Retinal pigment epithelial cell (primary cell): ENCODE measurements at places on chromosomes 12 and 14.

DNA sequence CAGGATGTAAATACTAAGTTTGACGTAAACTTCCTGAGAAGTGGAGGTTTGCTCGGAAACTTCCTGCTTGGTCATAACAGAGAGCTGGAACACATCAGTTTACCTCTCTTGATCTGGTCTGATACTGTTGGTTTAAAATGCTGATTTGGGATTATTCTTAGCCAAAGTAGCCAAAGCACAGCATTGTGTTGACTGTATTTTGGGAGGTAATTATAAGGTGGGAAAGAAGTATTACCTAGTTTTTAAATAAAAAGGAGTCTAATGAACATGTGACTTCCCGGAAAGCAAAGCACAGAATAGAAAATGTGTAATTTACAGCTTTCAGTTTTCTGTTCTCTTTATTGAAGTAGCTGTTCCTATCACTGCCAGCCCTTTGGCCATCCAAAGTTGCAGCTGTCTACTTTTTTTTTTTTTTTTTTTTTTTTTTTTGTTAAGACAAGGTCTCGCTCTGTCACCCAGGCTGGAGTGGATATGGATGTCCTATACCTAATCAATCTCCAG, 52.2 kb upstream of the SRP54 start:
- DNase-seq = no peak

GRCh38 chr12:94997061-94997460, 6.4 kb downstream of the NDUFA12 start:
- DNase-seq = no peak

DNA sequence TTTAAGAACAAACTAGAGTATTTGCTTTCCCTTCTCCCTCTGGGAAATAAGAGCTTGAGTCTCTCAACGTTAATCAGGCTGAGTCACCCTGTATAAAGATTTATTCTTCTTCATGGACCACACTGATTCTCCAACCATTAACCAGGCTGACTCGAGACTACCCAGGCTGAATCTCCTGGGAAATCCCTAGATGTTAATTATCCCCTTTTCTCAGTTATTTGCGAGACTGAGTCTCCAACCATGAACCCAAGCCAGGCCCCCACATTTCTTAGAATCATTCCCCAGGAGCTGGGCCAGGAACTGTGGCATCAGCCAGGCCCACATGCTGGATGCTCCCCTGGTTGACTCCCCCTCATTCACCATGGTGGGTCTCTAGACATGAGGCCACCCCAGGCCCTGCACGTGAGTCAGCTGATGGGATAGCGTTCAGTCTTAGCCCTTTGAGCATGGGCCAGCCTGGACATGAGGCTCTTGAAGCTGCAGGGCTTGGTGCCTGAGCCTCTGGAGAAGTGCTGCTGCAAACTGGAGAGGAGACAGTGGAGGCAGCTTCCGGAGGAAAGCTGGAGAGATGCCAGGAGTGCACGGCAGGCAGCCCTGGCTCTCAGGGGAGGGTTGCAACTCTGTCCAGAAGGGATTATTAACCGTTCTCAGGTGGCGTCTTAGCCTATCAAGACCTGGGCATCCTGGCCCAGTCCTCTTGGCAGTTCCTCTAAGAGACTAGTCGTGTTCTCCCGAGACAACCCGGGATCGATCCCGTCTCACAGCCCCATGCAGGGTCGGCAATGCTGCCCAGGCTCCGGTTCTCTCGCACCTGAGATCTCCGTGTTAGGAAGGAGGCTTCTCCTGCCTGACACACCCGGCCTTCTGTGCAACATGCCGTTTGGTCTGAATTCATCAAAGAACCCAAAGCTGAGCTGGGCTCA, 296.6 kb downstream of the ADGRD1 start:
- no peak for DNase-seq

DNA sequence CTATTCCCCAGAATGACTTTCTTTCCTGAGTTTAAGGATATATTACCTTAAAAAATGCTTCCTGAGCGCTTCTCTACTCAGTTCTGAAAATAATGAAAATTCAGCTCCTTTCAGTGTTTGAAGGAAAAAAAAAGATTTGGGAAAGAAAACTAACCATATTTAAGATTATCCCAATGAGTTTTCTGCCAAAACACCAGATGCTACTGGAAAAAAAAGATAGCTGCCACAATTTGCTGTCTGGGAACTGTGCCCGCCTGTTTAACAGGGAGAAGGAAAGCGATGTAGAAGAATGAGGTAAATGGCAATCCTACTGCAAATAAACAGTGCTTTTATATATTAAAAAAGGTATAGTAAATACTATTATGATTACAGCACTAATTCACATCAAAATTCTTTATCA, 367.6 kb upstream of the PRICKLE1 start:
- no peak for DNase-seq

GRCh38 chr14:69704319-69704718, 62.6 kb upstream of the SRSF5 start:
- DNase-seq = no peak

DNA sequence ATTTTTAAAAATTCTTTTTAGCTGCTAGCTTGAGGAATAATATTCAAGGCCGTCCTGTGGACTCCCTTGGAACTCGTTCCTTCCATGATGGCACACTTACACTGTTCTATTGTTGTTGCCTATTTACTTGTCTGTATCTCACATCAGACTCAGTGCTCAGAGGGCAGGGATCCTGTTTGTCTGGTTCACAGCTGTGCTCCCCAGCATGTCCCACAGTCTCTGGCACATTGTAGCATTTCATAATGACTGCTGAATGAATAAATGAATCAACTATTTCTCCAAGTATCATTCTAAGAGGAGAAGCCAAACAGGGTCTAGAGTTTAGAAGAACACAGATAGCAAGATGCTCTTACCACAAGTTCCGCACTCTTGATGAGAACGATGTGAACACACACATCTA, 48.0 kb downstream of the NTN4 start:
- DNase-seq = no peak

DNA sequence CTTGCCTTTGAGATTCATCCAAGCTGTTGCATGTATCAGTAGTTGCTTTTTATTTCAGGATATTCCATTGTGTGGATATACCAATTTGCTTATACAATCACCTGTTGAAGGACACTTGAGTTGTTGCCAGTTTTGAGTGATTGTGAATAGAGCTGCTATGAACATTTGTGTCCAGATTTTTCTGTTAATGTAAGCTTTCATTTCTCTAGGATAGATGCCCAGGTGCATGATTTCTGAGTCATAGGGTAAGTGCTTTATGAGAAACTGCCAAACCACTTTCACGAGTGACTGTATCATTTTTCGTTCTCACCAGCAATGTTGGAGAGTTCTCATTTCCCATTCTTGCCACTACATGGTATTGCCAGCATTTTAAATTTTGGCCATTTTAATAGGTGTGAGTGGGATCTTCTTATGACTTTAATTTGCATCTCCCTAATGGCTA, 434.6 kb upstream of the RGS6 start:
- DNase-seq = no peak

GRCh38 chr12:2739832-2740641, 54.7 kb upstream of the FKBP4 start:
- DNase-seq = no peak

- peak; percentile 20 for DNase-seq
Measured at GRCh38 chr12:57389033-57389432, 41.8 kb downstream of the R3HDM2 start.

DNA sequence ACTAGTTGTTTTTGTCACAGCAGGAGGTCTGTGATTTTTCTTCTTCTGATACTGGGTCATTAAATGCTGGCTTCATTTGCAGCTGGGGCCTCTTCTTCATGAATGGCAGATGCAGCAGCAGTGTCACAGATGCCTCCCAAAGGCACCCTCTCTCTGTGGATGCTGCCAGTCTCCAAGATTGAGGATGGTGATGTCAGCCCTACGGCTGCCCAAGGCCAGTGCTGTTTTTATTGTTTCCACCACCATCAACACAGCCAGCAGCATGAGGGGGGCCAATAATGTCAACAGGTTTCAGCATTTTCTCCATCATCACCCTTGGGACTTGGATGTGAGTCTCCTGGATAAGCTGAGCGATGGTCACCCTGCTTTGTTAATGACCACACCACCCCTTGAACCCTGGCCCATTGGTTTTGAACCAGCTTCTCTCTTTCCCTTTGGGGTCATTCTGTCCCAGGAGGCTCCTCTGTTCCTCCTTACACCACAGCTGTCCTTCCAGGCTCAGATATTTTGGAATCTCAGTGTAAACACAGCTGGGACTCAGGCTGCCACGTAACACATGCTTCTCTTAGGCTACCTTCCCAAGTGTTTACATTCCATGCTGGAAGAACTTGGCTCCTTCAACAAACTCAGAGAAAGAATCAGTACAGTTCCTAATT, 151.7 kb upstream of the DDHD1 start:
- no peak for DNase-seq

DNA sequence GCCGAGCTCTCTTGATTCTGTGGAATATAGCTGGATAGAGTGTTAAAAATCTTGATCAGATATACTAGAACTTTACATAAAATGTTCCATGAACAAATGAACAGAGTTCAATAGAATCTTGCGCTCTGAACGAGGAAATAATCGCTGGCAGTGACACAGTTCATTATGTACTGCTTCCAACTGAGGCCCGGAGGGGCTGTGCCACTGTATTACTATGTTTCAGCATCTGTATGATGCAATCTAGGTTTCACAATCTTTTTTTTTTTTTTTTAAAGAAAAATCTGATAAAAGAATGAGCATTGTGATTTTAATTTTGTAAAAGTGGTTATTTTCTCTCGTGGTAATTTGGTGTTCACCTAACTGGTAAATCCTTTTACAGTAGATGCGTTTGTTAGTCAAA, 77.2 kb downstream of the FERMT2 start:
- no peak for DNase-seq

DNA sequence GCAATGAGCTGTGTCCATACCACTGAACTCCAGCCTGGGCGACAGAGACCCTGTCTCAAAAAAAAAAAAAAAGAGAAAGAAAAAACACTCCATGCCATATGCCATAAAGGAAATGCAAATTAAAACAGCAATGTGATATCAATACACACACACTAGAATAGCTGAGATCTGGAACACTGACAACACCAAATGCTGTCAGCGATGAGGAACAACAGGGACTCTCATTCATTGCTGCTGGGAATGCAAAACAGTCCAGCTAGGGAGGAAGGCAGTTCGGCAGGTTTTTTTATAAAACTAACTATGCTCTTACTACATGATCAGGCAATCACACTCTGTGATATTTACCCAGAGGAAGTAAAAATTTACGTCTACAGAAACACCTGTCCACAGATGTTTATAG, 3.4 kb upstream of the ABCB9 start:
- no peak for DNase-seq

GRCh38 chr14:79842270-79842669, 369.0 kb downstream of the DIO2 start:
- no peak for DNase-seq

- no peak for DNase-seq
Measured at GRCh38 chr14:71586131-71586897, 345.9 kb upstream of the RGS6 start.

- no peak for DNase-seq
Measured at GRCh38 chr12:112121780-112122565, 3.4 kb upstream of the TRAFD1 start.

GRCh38 chr12:101859664-101860607, 17.4 kb upstream of the DRAM1 start:
- no peak for DNase-seq

DNA sequence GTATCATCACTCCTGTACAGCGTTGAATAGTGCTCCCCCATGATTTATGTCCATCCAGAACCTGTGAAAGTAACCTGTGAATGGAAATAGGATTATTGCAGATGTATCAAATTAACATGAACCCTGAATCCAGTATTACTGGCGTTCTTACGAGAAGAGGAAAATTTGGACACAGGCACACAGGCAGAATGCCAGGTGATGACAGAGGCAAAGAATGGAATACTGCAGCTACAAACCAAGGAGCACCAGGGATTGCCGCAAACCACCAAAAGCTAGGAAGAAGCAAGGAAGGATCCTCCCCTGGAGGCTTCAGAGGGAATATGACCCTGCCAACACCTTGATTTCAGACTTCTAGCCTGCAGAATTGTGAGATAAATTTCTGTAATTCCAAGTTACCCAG, 113.5 kb upstream of the EGLN3 start:
- DNase-seq = no peak

DNA sequence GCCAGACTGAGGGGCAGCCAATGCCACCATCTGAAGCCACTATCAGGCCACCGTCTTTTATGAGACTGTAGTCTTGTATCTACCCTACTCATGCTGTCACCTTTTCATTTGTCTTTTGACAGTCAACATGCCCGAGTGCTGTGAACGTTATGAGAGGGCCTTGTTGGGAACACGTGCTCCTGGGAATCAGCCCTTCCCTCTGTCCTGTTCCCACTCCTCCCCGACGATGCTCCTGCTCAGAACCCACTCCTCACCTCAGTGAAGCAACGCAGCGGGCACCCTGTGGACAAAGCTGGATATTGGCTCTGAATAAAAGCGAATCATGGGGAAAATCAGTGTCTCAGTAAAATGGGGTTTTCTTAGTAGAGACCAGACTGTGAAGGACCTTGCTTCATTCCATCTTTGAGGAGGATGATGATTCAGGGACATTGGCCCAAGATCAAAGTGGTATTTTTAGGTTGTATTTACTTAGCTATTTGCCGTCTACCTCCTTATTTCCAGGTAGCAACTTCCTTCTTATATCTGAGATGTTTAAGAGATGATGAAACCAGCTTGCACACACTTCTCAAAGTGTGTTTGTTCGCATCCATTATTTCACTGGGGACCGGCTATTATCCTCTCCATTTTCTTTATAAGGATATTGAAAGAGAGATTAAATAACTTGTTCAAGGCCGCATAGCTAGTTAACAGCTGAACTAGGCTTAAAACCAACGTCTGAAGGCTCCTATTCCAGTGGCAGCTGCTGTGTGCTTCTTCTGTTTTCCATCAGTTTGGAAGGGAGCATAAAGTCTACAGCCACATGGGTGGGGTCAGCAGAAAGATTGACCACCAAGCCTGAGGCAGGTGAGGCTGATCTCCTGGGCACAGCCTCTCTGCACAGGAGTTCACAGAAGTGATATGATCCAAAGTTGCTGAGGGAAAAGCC, 43.9 kb upstream of the CTDSP2 start:
- no peak for DNase-seq

- no peak for DNase-seq
Measured at GRCh38 chr14:97539884-97540283, 742.7 kb downstream of the VRK1 start.

DNA sequence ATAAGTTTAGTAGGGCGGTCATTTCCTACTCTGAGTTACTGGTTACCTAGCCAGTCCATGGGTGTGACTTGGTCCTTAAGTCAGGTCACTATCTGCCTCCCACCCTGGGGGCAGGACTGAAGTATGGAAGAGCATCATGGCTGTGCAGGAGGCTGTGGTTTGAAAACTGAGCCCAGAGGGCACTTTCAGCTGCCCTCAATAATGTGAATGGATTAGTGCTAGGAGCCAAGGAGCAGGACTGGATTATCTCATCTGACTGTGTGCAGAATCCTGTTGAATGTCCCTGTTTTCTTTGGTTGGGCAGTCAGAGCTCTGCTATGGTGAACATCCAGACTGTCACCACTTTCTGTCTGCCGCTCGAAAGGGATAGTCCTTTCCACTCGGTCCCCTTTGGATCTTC, 1.6 kb downstream of the ATXN7L3B start:
- no peak for DNase-seq

GRCh38 chr14:70555890-70556289, 21.1 kb upstream of the ADAM20 start:
- no peak for DNase-seq
